ENCODE measurements at places on chromosomes 2 and 18.

GRCh38 chr2:186554429-186554828 lies 35.4 kb upstream of the ITGAV start:
- H3K36me3 ChIP-seq: no peaks in the 10 kb centered on the region
- no peak overlapping the region for H3K27ac ChIP-seq
- no peak overlapping the region for H3K4me3 ChIP-seq
- H3K4me1 ChIP-seq: no peaks in the 10 kb centered on the region

DNA sequence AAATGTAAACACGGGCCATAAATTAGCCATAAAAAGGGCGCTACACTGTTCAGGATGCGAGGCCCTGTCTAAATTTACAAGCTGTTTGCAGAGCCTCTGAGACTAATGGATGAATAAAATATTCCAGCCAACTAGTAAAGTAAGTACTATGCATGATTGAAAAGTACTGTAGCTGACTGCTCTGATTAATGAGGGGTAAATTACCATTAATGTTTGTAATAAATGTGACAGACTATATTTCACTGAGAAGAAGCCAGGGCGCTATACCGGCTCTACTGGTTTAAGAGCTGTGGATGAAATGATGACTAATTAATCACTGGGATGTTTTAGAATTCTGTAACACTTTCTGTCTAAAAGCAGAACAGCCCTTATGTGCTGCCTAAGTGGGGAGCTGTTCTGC lies 54.3 kb upstream of the RGPD4 start:
- no peak for DNase-seq
- no peak overlapping the region for H3K27ac ChIP-seq
- no peaks in the 10 kb centered on the region for H3K4me1 ChIP-seq

GRCh38 chr2:146720170-146720569 lies 1124.7 kb upstream of the ACVR2A start:
- no peak for DNase-seq
- no peak overlapping the region for H3K27ac ChIP-seq
- no peaks in the 10 kb centered on the region for H3K4me1 ChIP-seq
- no peak overlapping the region for H3K4me3 ChIP-seq

DNA sequence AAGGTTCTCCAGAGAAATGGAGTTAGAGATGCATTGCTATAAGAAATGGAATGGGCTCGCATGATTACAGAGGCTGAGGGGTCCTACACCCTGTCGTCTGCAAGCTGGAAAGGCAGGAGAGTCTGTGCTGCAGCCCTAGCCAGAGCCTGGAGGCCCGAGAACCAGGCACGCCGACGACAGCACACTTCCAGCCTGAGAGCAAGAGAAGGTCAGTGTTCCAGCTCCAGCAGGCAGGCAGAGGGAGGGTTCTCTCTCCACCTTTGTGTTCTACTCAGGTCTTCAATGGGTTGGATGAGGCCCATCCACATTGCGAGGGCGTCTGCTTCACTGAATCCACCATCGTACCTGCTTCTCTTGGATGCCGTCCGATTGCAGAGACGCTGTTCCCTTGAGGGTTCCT lies 177.6 kb upstream of the HDAC4 start:
- no peaks in the 10 kb centered on the region for H3K36me3 ChIP-seq
- DNase-seq: no peak
- no peak overlapping the region for H3K27ac ChIP-seq

- 0 out of 2 replicates have a peak, but pooled peaks cover 4% of the 10 kb centered on the region for H3K4me1 ChIP-seq
- no peaks in the 10 kb centered on the region for H3K27me3 ChIP-seq
- DNase-seq: no peak
Measured at GRCh38 chr2:203971251-203971650, 34.7 kb downstream of the ICOS start.

GRCh38 chr2:67304300-67304890 lies 92.7 kb upstream of the ETAA1 start:
- no peak overlapping the region for H3K27ac ChIP-seq
- H3K36me3 ChIP-seq: no peaks in the 10 kb centered on the region
- H3K4me3 ChIP-seq: no peak overlapping the region
- no peaks in the 10 kb centered on the region for H3K4me1 ChIP-seq
- no peak for DNase-seq

- H3K4me1 ChIP-seq: no peaks in the 10 kb centered on the region
- H3K27ac ChIP-seq: no peak overlapping the region
- no peak overlapping the region for H3K4me3 ChIP-seq
- no peak for DNase-seq
- H3K27me3 ChIP-seq: no peaks in the 10 kb centered on the region
Measured at GRCh38 chr2:5164776-5165525, 527.2 kb upstream of the SOX11 start.

DNA sequence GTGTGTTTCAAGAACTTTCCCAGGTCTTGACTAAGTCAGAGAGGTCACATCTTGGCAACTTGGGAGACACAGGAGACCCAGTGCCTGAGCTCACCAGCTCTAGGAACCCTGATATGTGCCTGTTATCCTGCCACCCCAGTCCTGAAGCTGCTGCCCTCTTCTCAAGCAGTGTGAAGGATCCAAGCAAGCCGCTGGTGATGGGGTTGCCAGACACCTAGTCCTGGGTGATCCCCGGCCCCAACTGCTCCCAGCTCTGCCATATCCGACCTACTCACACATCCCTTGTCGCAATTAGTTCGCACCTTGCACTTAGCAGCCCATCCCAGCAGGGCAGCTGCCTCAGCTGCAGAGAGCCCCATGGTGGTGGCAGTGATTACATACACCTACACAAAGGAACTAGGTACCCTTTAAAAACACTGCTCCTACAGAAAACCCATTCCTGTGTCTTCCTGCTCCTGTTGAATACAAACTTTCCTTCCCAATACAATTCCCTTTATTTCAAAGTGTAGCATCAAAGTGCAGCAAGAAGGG lies 247.2 kb upstream of the RAB12 start:
- H3K4me1 ChIP-seq: peaks cover 6% of the 10 kb centered on the region
- H3K27ac ChIP-seq: no peak overlapping the region
- H3K36me3 ChIP-seq: no peaks in the 10 kb centered on the region
- H3K27me3 ChIP-seq: 0 out of 2 replicates have a peak, but pooled peaks cover 6% of the 10 kb centered on the region
- no peak overlapping the region for H3K4me3 ChIP-seq
- DNase-seq: peak; percentile 28

DNA sequence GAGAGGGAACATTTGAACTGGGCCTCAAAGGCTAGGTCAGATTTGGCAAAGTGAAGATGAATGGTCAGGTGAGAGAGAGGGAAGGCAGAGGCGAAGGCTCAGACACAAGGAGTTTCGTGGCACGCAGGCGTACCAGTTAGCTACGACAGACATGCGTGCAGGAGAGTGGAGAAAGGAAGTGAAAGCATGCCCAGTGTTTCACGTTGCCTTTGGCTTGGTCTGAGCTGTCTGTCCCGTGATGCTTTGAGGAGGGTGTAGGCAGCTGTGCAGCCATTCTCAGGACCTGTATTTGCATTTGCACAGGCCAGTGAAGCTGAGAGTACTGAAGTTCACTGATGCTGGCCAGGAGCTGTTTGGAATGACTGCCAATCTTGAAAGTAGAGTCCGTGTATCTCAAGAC lies 69.5 kb downstream of the HNRNPLL start:
- H3K27me3 ChIP-seq: peaks cover 14% of the 10 kb centered on the region
- no peaks in the 10 kb centered on the region for H3K36me3 ChIP-seq
- no peak for DNase-seq
- H3K4me1 ChIP-seq: no peaks in the 10 kb centered on the region
- H3K27ac ChIP-seq: no peak overlapping the region
- no peak overlapping the region for H3K4me3 ChIP-seq

- no peaks in the 10 kb centered on the region for H3K36me3 ChIP-seq
- no peak overlapping the region for H3K27ac ChIP-seq
- peak; percentile 90 for DNase-seq
- peaks cover 64% of the 10 kb centered on the region for H3K4me1 ChIP-seq
Measured at GRCh38 chr2:106886916-106887758, 1.2 kb upstream of the ST6GAL2 start.

- H3K27me3 ChIP-seq: peaks cover 74% of the 10 kb centered on the region
- no peak overlapping the region for H3K27ac ChIP-seq
- H3K4me3 ChIP-seq: no peak overlapping the region
- 0 out of 2 replicates have a peak, but pooled peaks cover 11% of the 10 kb centered on the region for H3K4me1 ChIP-seq
Measured at GRCh38 chr2:222057347-222058073, 241.3 kb downstream of the PAX3 start.

GRCh38 chr2:37167636-37168180 lies 10.9 kb upstream of the EIF2AK2 start:
- H3K27ac ChIP-seq: no peak overlapping the region
- no peaks in the 10 kb centered on the region for H3K27me3 ChIP-seq
- H3K36me3 ChIP-seq: peaks cover 8% of the 10 kb centered on the region
- no peak overlapping the region for H3K4me3 ChIP-seq
- H3K4me1 ChIP-seq: no peaks in the 10 kb centered on the region
- DNase-seq: no peak

GRCh38 chr2:127014224-127014623 lies 92.7 kb downstream of the BIN1 start:
- H3K4me1 ChIP-seq: peaks cover 4% of the 10 kb centered on the region
- no peak overlapping the region for H3K4me3 ChIP-seq
- no peak overlapping the region for H3K27ac ChIP-seq

GRCh38 chr2:160253440-160254188 lies 53.5 kb upstream of the ITGB6 start:
- H3K4me1 ChIP-seq: no peaks in the 10 kb centered on the region
- H3K36me3 ChIP-seq: no peaks in the 10 kb centered on the region
- H3K4me3 ChIP-seq: no peak overlapping the region
- H3K27me3 ChIP-seq: no peaks in the 10 kb centered on the region

- no peak overlapping the region for H3K4me3 ChIP-seq
- H3K27me3 ChIP-seq: no peaks in the 10 kb centered on the region
- H3K27ac ChIP-seq: no peak overlapping the region
- no peaks in the 10 kb centered on the region for H3K36me3 ChIP-seq
Measured at GRCh38 chr2:7037340-7038333, 120.4 kb downstream of the RNF144A start.

DNA sequence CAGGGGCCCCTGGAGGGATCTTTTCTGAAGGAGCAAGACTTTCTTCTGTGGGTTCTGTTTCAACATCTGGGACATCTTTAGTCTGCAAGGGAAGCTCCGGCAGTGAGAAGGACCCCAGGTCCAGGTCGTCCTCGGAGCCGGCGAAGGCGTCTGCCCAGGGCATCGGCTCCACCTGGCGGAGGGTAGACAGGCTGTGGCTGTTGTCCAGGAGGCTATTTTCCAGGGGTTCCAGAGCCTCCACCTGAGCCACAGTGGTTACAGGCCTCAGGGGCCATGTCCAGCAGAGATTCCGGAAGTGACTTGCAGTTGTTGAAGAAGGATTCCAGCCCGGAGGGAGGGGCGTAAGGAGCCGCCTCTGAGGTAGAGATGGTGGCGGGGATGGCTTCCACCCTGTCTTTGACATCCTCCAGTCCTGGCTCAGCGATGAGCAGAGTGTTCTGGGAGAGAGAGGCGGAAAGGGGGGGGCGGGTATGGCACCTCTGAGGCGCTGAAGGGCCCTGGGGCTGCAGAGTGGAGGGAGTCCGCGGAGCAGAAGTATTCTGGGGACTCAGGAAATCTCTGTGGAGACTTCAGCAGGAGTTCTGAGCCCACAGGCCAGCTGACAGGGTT lies 891.3 kb upstream of the LRRTM1 start:
- H3K27ac ChIP-seq: no peak overlapping the region
- H3K4me1 ChIP-seq: no peaks in the 10 kb centered on the region
- H3K27me3 ChIP-seq: no peaks in the 10 kb centered on the region

GRCh38 chr2:218448934-218449333 lies 30.0 kb downstream of the VIL1 start:
- no peak overlapping the region for H3K4me3 ChIP-seq
- H3K27ac ChIP-seq: no peak overlapping the region
- H3K27me3 ChIP-seq: no peaks in the 10 kb centered on the region
- peaks cover 4% of the 10 kb centered on the region for H3K36me3 ChIP-seq
- H3K4me1 ChIP-seq: 0 out of 2 replicates have a peak, but pooled peaks cover 10% of the 10 kb centered on the region

DNA sequence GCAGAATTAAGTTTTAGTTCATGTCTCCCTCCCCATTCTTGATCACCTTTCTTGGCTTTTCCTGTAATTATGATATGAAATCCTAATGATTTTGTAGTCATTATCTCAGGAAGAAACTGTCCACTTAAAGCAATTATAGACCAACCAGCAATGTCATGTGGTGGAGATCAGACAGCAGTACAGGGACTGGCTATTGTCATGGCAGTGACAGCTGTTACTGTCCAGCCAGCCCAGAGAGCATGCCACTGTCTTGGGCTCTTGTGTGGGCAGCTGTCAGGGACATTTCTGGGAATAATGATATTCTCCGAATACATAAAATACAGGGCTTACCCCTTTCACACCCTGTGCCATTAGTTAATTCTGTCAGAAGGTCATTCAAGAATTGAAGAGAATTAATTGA lies 355.3 kb upstream of the RAB12 start:
- no peaks in the 10 kb centered on the region for H3K36me3 ChIP-seq
- H3K4me1 ChIP-seq: peaks cover 34% of the 10 kb centered on the region
- no peak for DNase-seq

DNA sequence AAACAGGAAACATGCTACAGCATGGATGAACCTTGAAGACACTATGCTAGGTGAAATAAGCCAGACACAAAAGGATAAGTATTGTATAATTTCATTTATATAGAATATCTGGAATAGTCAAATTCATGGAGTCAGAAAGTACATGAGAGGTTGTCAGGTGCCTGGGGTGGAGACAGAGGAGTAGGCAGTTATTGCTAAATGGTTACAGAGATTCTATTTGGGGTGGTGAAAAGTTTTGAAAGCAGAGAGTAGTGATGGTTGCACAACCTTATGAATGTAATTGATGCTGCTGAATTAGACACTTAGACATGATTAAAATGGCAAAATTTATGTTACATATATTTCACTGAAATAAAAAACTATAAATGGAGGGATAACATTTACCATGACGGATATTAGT lies 197.4 kb downstream of the VAPA start:
- H3K27ac ChIP-seq: no peak overlapping the region
- no peak overlapping the region for H3K4me3 ChIP-seq
- no peaks in the 10 kb centered on the region for H3K36me3 ChIP-seq
- H3K4me1 ChIP-seq: no peaks in the 10 kb centered on the region

- no peaks in the 10 kb centered on the region for H3K36me3 ChIP-seq
- 0 out of 2 replicates have a peak, but pooled peaks cover 6% of the 10 kb centered on the region for H3K4me1 ChIP-seq
- DNase-seq: no peak
- no peak overlapping the region for H3K4me3 ChIP-seq
- no peak overlapping the region for H3K27ac ChIP-seq
Measured at GRCh38 chr18:76441668-76442412, 53.2 kb downstream of the ZNF516 start.
